Putamen (tissue), 1 donor: ENCODE measurements at places on chromosomes 3 and 15.

- DNase-seq: no peak
Observed at GRCh38 chr3:3629911-3630310, 169.3 kb upstream of the LRRN1 start.

DNA sequence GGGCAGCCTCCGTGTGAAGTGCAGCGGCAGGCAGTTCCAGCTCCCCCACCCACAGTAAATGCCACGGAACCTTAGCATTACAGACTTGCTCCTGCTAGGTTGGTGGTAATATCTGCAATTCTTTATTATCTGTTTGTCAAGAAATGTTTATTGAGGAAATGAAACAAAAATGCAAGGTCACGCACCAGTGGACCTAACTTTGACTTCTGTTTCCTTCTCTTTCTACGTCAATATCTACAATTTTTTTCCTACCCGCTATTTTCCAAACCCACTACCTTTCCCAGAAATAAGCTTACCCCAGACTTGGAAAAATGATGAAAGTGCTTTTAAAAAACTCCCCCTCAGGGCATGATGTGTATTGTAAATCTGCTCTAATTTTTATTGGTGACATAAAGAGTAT lies 18.9 kb downstream of the ILDR1 start:
- no peak for DNase-seq

DNA sequence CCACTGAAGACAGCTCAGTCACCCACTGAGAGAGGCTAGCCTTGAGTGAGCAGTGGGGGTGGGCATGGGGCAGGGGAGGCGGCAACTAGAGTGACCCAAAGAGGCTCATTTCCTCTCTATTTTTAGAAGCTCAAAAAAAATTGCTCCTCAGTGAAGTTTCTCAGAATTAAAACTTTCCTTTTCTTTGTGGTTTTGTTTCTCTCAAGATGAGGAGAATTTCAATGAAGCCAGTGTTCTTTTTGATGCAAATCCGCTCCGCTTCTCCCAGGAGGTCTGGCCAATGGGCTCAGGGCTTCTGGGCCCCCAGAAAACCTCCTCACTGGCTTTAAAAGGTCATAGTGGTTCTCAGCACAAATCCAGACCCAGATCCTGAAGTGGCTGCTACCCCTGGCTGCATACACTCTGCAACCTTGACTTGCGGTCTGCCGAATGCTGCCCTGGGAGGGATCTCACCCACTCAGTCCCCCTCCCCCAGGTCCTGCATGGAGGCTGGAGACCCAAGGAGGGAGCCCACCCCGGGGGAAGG lies at the start of gene ACSBG1:
Gene ACSBG1, minus strand, starts transcription at position 51 of the 526 bp plus-strand sequence. CDS start 64 bp downstream, outside the sequence.
- peak; percentile 59 for DNase-seq

DNA sequence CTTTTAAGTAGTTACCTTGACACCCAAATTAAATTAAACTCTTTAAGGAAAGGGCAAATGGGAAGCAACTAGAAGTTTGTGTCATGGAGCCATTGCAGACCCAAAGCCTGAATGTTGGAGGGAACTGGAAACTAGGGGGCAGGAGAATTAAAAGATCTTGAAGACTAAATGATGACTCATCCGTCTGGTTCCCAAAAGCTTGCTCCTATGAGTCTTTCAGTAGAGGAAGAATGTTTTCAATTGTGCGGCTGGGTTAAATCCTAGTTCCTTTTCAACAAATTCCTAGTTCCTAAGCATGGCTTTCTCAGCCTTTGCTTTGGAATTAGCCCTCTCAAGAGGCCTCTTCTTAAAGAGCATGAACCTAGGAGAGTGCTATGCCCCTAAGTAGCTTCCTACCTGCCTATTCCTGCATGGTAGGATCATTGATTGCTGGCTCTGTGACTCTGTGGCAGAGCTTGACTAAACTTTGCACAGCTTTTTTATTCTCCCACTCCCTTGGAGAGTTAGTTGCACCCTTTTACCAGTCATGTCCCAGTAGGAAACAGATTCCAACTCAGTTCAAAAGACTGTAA lies 17.7 kb downstream of the CLEC3B start:
- peak; percentile 35 for DNase-seq

DNA sequence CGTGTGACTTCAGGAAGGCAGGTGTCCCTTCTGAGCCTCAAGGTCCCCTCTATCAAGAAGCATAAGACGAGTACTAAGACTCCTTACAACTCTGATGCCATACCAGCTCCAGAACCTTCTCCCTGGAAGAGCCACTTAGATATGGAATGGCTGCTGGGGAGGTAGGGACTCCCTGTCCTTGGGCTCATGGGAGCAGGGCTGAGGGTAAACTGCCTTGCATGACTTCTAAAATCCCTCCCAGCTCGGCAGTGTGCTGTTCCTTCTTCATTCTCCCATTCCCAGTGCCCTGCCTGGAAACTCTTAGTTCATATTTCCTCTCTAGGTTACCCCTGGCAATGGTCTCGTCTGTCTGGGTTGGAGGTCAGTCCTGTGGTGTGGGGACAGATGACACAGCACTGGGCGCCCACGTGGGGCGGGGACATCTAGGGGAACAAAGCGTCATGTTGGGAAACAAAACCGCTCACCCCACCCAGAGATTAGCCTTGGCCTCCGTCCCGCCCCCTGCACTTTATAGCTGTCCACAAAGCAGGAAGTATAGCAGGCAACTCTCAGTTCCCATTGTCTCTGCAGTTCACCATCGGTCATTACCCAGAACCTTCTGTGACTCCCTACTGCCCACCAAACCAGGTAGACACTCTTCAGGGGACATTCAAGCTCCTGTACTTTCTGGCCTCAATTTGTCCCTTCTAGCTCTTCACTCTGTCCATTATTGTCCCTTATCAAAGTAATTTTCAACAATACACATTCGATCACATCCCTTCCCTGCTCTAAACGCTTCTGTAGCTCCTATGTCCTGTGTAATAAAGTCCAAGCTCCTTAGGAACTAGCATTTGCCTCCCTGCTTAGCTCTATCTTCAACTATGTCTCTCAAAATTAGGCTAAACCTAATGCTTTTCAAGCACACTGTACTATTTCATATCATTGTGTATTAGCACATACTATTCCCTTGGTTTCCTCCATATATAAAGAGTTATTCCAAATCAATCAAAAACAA lies 73.8 kb downstream of the IQSEC1 start:
- no peak for DNase-seq

GRCh38 chr3:10198761-10199649 lies 34.3 kb downstream of the IRAK2 start:
- no peak for DNase-seq

DNA sequence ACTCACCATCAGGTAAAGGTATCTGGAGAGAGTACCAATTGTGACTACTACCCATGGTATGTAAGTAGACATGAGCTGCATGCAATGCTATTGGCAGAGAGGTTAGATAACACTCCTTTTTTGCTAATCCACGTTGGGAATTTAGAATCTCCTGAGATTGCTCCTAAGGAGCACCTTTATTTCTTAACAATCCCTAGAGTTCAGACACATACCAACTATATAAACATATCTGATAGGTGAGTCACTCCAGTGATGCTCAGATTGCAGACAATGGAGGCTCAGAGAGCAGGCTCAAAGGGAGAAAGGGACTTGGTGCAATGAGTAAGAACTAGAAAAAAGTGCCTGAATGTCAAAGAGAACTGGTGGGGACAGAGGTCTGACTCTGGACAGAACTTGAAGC lies 47.0 kb upstream of the LRRFIP2 start:
- DNase-seq: no peak

GRCh38 chr3:141000027-141000663 lies 51.0 kb upstream of the SPSB4 start:
- DNase-seq: peak; percentile 47

GRCh38 chr3:52269776-52270175 lies 8.7 kb downstream of the WDR82 start:
- DNase-seq: no peak

DNA sequence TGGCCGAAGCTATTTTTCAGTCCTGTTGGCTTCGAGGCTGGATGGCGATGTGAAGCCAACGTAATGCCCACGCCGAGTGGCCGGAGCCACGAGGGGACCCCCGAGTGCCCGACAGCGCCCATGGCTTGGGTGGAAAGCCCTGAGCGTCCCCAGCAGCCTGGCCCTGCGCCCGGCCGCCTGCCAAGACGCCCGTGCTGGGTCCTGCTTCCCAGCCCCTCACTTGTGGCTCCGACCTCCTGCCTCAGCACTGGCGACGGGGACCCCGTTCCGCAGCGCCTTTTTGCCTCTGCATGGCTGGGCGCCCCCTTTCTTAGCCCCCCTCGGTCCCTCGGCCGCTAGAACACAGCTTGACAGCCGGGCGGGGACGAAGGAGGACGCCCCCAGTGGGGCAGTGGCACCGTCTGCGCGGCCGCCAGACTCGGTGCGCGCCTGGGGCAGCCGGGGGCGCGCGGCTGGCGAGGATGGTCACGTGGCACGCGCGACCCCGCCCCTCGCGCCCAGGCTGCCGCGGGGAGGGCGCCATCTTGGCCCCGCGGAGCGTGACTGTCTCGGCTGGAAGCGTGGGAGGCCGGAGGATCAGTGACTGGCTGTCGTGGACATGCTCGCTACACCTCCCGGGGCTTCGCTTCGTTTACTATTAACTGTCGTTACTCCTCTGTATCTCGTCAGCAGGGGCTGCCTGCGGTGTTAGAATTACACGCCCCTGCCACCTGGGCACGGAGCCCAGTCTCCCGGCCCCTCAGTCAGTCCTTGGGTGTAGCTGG lies 626 bp upstream of the GPR176 start:
- peak; percentile 82 for DNase-seq

DNA sequence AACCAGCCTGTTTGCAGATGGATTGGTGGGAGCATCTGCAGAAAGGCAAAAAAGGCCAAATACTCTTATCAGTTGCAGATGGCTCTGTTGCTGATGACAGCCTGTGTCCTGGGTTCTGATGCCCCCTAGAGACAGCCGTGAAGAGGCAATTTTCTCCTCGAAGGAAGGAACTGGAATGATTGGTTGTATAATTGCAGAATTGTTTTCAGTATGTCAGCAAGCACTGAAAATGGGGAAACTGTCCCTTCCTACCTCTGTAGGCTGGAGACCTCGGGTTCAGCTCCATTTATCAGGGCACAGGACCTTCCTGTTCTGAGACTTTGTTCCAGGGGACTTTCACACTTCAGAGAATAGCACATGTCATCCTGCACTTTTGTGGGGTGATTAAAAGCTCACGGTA lies 103.0 kb downstream of the PGPEP1L start:
- DNase-seq: peak; percentile 66

DNA sequence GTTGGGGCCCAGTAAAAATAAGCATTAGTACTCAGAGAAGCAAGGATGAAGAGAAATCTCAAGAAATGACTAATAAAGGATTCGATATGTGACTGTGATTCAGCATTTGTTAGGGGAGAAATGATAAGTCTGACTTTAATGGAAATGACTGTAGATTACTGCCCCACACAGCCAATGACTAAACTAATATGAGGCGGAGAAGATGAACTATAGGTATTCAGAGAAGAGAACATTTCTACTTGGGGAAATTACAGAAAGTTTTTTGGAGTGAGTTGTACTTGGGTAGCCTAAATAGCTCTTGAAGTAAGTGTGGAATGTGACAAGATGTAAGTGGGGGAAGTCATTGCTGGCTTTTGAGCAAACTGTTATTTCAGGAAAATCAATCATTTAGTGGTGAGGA lies 380.0 kb downstream of the PDCD6IP start:
- DNase-seq: no peak

- DNase-seq: no peak
Observed at GRCh38 chr3:197736010-197736490, 654 bp downstream of the RUBCN start.
